ENCODE measurements at places on chromosomes 5 and 9.

GRCh38 chr5:62488531-62488930, 76.0 kb downstream of the IPO11 start:
- no peak for DNase-seq

- no peak for DNase-seq
These were observed 216.5 kb upstream of the NR4A3 start for GRCh38 chr9:99605016-99605743.

GRCh38 chr5:123482258-123482657, 29.7 kb upstream of the CSNK1G3 start:
- peak; percentile 20 for DNase-seq

- no peak for DNase-seq
These were observed 170.0 kb upstream of the DAPK1 start for GRCh38 chr9:87327575-87328125.

- DNase-seq = peak; percentile 22
These were observed 5.6 kb upstream of the SPARC start for GRCh38 chr5:151692312-151692711.

- no peak for DNase-seq
These were observed 5.3 kb downstream of the PRDM6 start for GRCh38 chr5:123094237-123094918.

DNA sequence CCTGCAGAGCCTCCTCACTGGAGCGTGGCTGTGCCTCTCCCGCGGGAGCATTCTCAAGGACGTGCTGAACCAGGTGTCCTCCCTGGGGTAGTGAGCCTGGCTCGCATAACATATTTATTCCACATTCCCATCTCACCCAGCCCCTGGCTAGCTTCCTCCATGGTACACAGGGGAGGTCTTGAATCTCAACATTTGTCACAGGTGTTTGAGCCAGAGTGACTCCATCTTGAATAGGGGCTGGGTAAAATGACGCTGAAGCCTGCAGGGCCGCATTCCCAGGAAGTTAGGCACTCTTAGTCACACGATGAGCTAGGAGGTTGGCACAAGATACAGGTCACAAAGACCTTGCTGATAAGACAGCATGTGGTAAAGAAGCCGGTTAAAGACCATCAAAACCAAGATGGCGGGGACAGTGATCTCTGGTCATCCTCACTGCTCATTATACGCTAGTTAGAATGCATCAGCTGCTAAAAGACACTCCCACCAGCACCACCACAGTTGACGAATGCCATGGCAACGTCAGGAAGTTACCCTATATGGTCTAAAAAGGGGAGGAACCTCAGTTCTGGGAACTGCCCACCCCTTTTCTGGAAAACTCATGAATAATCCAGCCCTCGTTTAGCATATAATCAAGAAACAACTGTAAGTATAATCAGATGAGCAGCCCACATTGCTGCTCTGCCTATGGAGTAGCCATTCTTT, 273.8 kb upstream of the IRX4 start:
- no peak for DNase-seq

DNA sequence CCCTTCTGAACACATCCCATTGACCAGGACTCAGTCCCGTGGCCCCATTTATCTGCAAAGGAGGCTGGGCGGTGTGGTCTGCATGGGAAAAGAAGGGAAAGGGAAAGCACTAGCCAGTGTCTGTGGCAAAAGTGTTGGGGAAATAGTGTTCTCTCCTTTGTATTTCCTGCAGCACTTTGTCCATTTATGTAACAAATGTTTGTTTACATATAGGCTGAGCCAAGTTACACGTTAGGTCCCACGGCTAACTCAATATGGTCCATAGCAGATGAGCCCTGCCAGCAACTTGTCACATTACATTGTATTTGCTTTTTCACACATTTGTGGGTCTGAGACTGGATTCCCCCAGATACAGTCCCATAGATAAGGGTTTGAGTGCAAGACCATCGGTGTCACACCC, 260.5 kb downstream of the MSX2 start:
- no peak for DNase-seq

- no peak for DNase-seq
These were observed 47.5 kb downstream of the CDK5RAP2 start for GRCh38 chr9:120532475-120532874.

DNA sequence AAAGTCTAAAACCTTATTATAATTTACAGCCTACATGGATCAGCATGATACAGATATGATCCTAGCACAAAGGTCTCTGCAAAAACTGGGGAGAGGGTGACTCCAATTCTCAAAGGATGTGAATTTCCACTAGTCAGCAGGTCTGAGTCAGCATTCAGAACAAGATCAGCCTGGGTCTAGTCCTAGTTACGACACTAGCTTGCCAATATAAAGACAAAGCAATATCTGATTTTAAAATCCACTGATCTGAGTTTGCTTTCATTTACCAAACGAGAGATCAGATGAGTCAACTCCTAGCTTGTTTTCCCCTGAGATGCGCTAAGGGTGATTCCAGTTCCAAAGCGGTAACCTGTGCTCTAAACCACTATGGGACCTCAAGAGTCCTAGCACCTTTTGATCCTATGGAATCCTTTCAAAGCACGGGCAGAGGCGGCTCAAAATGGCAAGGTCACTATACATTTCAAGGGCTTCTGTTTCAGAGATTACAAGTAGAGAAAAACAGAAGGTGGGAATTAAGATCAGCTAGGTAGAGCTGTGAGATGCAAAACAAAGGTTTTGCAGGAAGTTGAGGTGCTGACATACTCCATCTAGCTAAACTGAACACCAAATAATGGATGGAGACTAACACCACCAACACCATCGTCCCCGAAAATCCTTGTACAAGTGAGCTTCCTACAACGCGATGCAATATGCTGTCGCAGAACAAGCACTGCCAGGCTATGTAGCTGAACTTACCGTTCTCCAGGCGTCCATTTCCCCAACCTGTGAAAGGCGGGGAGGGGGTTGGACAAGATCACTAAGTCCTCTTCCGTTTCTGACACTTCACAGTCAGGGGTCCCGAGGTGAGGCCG, 906 bp downstream of the SLC25A51 start:
- no peak for DNase-seq

Measured in astrocyte of the cerebellum (primary cell).